ENCODE measurements at places on chromosomes 4 and X.
A peak's percentile ranks its signal among the peaks of the same experiment; 100 is the strongest.

- peak; percentile 53 for DNase-seq
These were observed 37.7 kb upstream of the SLC16A2 start for GRCh38 chrX:74383611-74384010.

DNA sequence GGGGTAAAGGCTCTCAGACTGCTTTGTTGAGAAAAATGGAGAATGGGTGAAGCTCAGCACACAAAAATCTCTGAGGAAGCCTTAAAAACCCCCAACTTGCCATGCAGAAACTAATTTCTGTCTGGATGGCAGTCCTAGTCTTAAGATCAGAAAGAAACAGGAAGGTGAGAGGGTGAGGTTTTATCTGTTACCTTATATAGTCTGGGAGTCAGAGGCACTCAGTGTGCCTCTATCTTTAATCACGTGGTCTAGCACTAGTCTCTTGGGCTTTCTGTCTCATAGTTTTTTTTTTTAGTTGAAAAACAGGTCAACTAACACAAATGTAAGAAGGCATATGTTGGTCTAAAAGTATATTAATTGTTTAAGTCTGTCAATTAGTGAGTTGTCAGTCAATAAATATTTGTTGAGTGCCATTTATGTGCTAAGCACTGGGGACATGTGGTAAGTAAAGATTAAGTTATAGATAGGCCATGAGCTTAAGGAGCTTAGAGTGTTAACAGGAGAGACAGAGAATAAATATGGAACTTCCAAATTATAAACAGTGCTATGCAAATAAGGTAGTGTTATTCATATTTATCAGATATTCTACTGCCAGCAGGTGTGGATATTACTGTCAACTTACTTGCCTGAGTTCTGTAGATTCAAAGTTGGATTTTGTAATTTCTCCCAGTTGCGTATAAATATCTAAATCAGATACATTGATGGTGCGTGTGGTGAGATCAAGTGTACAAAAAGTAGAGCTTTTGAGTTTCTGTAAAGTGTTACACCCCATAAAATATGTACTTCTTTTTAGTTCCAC is 7.0 kb downstream of the CYBB start:
- no peak for DNase-seq

- no peak for DNase-seq
These were observed 518.7 kb downstream of the C4orf33 start for GRCh38 chr4:129614611-129615010.

- no peak for DNase-seq
These were observed 1329.5 kb upstream of the TENM3 start for GRCh38 chr4:180913750-180914149.

DNA sequence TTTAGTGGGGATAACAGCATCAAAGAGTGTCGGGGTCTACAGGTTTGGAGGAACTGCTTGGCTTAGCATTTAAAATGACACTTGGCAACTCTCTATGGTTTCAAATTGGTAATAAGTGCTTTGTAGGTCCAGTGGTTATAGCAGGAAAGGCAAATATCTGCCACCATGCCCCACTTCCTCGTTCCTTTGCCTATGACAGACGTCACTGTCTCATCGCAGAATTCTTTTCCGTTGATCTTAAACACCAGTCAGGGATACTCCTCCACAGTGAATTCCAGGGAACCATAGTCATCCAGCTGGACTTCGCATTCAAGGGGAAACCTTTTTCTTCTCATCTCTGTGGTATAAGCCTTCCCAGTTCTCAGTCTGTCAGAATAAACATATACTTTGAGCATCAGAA is 319.1 kb downstream of the GPAT3 start:
- no peak for DNase-seq
